ENCODE measurements at places on chromosomes 7 and 10. TPM values are rescaled to one million over a fixed set of nuclear protein-coding genes. Genes with fewer than 3 reads are reported as not detected.
A peak's percentile ranks its signal among the peaks of the same experiment; 100 is the strongest.

DNA sequence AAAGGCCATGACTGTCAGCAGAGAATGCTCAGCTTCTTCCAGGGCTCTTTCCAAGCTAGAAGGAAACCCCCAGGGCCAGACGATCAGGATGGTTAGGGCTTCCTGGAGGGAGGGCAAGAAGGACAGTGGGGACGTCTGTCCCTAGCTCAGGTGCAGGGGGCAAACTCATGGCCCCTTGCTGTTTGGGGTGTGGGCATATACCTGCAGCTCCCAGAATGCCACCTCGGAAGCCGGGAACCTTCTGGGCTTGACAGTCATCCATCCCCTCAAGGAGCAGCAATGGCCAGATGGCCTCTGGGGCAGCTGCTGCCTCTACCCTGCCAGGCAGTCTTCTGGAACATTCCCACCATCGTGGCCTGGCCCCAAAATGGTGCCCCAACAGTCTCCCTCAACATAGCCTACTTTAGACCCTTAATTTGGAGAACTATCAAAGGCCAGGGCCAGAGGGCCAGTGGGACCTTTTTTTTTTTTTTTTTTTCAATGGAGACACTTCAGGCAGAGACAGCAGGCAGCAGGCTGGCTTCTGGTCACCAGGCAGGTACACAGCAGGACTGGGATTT lies 40.2 kb upstream of the ZMIZ1 start:
- no peak overlapping the region for H3K4me3 ChIP-seq
- peaks cover 37% of the 10 kb centered on the region for H3K4me1 ChIP-seq
- DNase-seq = no peak
- H3K27ac ChIP-seq = no peak overlapping the region
- H3K27me3 ChIP-seq = no peaks in the 10 kb centered on the region

- DNase-seq = peak; percentile 70
- no peak overlapping the region for H3K27ac ChIP-seq
- peaks cover 3% of the 10 kb centered on the region for H3K27me3 ChIP-seq
Measured at GRCh38 chr10:30070001-30070685, 10.8 kb upstream of the JCAD start.

DNA sequence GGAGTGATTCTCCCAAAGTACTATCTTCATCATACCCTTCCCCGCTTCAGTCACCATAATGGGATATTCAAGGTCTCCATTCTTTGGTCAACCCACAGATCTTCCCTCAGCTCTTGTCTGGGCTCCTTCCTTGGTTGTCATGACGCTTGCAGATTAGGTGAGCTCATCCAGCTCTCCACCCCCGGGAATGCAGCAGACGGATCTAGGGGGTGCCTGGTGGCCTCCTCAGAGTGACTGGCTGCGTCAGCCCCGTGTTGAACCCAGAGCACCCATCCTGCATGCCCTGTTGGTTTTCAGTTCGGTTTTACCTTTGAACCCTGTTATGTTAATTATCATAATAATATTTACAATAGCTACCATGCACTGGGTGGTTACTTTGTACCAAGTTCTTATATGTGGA lies 6.4 kb downstream of the NEURL1 start:
- H3K4me3 ChIP-seq = no peak overlapping the region
- peaks cover 64% of the 10 kb centered on the region for H3K27me3 ChIP-seq
- DNase-seq = no peak
- H3K4me1 ChIP-seq = peaks cover 11% of the 10 kb centered on the region
- H3K27ac ChIP-seq = no peak overlapping the region
- no peaks in the 10 kb centered on the region for H3K36me3 ChIP-seq

- no peaks in the 10 kb centered on the region for H3K27me3 ChIP-seq
- H3K27ac ChIP-seq = no peak overlapping the region
- DNase-seq = no peak
- peaks cover 68% of the 10 kb centered on the region for H3K36me3 ChIP-seq
- peaks cover 72% of the 10 kb centered on the region for H3K4me1 ChIP-seq
Measured at GRCh38 chr10:70162892-70163201, 7.5 kb downstream of the SAR1A start.

DNA sequence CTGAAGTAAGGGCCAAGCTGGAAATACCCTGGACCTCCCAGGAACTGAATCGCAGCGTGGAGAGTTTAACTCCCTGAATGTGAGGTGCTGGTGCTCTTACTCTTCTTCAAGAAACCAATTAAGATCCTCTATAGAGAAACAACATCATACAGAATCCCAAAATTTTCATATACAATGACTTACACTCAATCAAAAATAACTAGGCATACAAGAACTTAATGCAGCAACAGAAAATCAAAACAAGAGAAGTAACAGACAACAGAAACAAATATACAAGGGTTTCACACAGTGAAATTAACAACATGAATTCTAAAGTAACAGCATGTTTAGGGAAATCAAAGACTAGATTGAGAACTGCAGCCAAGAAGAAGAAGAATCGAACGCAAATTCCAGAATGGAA lies 37.7 kb downstream of the RNF216 start:
- no peak for DNase-seq
- peaks cover 14% of the 10 kb centered on the region for H3K4me1 ChIP-seq
- no peak overlapping the region for H3K27ac ChIP-seq
- no peaks in the 10 kb centered on the region for H3K27me3 ChIP-seq
- H3K4me3 ChIP-seq = no peak overlapping the region

- H3K4me3 ChIP-seq = no peak overlapping the region
- H3K27me3 ChIP-seq = no peaks in the 10 kb centered on the region
- H3K27ac ChIP-seq = no peak overlapping the region
- H3K36me3 ChIP-seq = no peaks in the 10 kb centered on the region
- DNase-seq = peak; percentile 3
- H3K4me1 ChIP-seq = no peaks in the 10 kb centered on the region
Measured at GRCh38 chr10:59580026-59580863, 129.4 kb downstream of the SLC16A9 start.

DNA sequence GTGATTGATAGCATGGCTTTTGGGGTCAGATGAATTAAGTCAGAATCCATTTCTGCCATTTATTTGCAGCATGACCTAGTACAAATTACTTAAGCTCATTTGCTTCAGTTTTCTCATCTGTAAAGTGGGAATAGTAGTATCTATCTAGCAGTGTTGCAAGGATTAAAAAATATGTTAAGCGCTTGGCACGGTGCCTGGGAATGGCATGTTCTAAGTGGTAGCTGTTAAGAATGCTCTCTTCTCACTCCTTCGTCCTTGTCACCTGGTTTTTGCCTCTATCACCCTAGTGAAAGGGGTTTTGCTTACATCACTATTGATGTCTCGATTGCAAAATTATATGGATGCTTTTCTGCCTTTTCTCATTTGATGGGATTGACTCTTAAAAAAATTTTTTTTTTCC lies 7.4 kb downstream of the TMEM248 start:
- peaks cover 10% of the 10 kb centered on the region for H3K36me3 ChIP-seq
- no peak overlapping the region for H3K4me3 ChIP-seq
- no peaks in the 10 kb centered on the region for H3K27me3 ChIP-seq
- H3K27ac ChIP-seq = no peak overlapping the region
- DNase-seq = no peak

DNA sequence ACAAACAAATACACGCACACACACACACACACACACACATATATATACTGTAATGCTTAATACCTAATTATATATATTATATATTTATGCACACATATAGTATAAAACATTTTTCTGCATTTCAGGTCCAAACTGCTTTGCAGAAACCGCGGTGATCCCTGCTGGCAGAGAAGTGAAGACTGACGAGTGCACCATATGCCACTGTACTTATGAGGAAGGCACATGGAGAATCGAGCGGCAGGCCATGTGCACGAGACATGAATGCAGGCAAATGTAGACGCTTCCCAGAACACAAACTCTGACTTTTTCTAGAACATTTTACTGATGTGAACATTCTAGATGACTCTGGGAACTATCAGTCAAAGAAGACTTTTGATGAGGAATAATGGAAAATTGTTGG lies 138.5 kb downstream of the VWC2 start:
- DNase-seq = no peak
- H3K27me3 ChIP-seq = no peaks in the 10 kb centered on the region
- H3K27ac ChIP-seq = no peak overlapping the region
- no peaks in the 10 kb centered on the region for H3K4me1 ChIP-seq

GRCh38 chr7:95974108-95974507 lies 201.8 kb downstream of the DYNC1I1 start:
- H3K27me3 ChIP-seq = peaks cover 3% of the 10 kb centered on the region
- H3K36me3 ChIP-seq = no peaks in the 10 kb centered on the region
- H3K4me3 ChIP-seq = no peak overlapping the region
- DNase-seq = no peak
- H3K4me1 ChIP-seq = no peaks in the 10 kb centered on the region
- no peak overlapping the region for H3K27ac ChIP-seq

GRCh38 chr7:155311826-155312537 lies 14.3 kb downstream of the INSIG1 start:
- H3K27ac ChIP-seq = no peak overlapping the region
- no peak for DNase-seq
- no peaks in the 10 kb centered on the region for H3K36me3 ChIP-seq
- no peak overlapping the region for H3K4me3 ChIP-seq
- peaks cover 2% of the 10 kb centered on the region for H3K27me3 ChIP-seq

FRMD4A gene
- 0.09 TPM for total RNA-seq

WEE2 gene
- total RNA-seq = not detected

A1CF gene
- total RNA-seq = 58.1 TPM

CYP3A7 gene
- total RNA-seq = 6.4 TPM

LRIT1 gene
- not detected for total RNA-seq

GJD4 gene
- total RNA-seq = not detected

MMP21 gene
- not detected for total RNA-seq

All from HepG2 (cell line).